ENCODE measurements at places on chromosomes 12 and 14. TPM values are rescaled to one million over a fixed set of nuclear protein-coding genes. Genes with fewer than 3 reads are reported as not detected.

DNA sequence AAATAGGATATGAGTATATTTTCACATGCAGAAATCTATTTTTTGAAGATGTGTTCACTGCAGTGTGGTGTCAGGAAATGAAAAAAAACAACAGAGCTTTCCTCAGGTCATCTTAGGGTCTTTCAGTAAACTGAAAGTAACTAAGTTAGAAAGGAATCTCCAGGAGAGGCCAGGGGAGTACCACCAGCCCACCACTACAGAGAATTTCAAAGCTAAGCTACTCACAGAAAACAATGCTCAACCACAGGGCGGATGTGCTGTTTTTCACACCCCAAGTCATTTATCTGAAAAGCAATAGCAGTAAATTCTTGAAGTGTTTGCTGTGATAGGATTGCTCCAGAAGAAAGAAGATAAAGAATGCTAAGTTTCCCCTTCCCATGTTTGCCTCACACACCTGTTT is 79.0 kb downstream of the IFNG start:
- peaks cover 5% of the 10 kb centered on the region for H3K4me1 ChIP-seq
- H3K27ac ChIP-seq, result peak overlapping the region; percentile 70
- DNase-seq, result peak; percentile 67
- H3K27me3 ChIP-seq, result no peaks in the 10 kb centered on the region
- no peak overlapping the region for H3K4me3 ChIP-seq

DNA sequence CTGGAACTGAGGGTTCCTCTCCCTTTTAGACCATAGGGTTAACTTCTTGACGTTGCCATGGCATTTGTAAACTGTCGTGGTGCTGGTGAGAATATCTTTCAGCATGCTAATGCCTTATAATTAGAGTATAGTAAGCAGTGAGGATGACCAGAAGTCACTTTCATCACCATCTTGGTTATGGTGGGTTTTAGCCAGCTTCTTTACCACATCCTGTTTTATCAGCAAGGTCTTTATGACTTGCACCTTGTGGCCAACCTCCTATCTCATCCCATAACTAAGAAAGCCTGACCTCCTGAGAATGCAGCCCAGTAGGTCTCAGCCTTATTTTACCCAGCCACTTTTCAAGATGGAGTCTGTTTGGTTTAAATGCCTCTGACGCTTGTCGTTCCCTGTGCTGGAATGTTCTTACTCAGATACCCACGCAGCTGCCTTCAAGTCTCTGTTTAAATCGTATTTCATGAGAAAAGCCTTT is 44.2 kb downstream of the BBS10 start:
- no peak overlapping the region for H3K27ac ChIP-seq
- H3K27me3 ChIP-seq, result no peaks in the 10 kb centered on the region
- no peak overlapping the region for H3K4me3 ChIP-seq
- DNase-seq, result no peak
- no peaks in the 10 kb centered on the region for H3K36me3 ChIP-seq
- H3K4me1 ChIP-seq, result no peaks in the 10 kb centered on the region

GRCh38 chr14:70808416-70809224 is 693 bp downstream of the MAP3K9 start:
- DNase-seq, result peak; percentile 71
- no peaks in the 10 kb centered on the region for H3K36me3 ChIP-seq
- H3K27me3 ChIP-seq, result no peaks in the 10 kb centered on the region
- no peak overlapping the region for H3K27ac ChIP-seq

- no peaks in the 10 kb centered on the region for H3K36me3 ChIP-seq
- H3K4me3 ChIP-seq, result no peak overlapping the region
- no peak overlapping the region for H3K27ac ChIP-seq
- no peak for DNase-seq
These were observed 162.3 kb downstream of the PTCSC3 start for GRCh38 chr14:36014236-36014635.

- no peaks in the 10 kb centered on the region for H3K4me1 ChIP-seq
- no peak overlapping the region for H3K27ac ChIP-seq
- no peaks in the 10 kb centered on the region for H3K27me3 ChIP-seq
- no peak overlapping the region for H3K4me3 ChIP-seq
These were observed 193.9 kb downstream of the FUT8 start for GRCh38 chr14:65606460-65606859.

GRCh38 chr12:29241821-29242591 is 92.9 kb downstream of the FAR2 start:
- peaks cover 18% of the 10 kb centered on the region for H3K4me1 ChIP-seq
- no peak overlapping the region for H3K4me3 ChIP-seq
- peak; percentile 10 for DNase-seq
- H3K27ac ChIP-seq, result no peak overlapping the region
- H3K27me3 ChIP-seq, result no peaks in the 10 kb centered on the region

- no peaks in the 10 kb centered on the region for H3K27me3 ChIP-seq
- no peak for DNase-seq
- no peaks in the 10 kb centered on the region for H3K36me3 ChIP-seq
- no peak overlapping the region for H3K4me3 ChIP-seq
These were observed 781.2 kb downstream of the FLRT2 start for GRCh38 chr14:86311151-86311550.

- no peaks in the 10 kb centered on the region for H3K36me3 ChIP-seq
- H3K4me3 ChIP-seq, result no peak overlapping the region
- no peaks in the 10 kb centered on the region for H3K27me3 ChIP-seq
- DNase-seq, result no peak
These were observed 6.8 kb downstream of the ENDOU start for GRCh38 chr12:47718531-47718930.

DNA sequence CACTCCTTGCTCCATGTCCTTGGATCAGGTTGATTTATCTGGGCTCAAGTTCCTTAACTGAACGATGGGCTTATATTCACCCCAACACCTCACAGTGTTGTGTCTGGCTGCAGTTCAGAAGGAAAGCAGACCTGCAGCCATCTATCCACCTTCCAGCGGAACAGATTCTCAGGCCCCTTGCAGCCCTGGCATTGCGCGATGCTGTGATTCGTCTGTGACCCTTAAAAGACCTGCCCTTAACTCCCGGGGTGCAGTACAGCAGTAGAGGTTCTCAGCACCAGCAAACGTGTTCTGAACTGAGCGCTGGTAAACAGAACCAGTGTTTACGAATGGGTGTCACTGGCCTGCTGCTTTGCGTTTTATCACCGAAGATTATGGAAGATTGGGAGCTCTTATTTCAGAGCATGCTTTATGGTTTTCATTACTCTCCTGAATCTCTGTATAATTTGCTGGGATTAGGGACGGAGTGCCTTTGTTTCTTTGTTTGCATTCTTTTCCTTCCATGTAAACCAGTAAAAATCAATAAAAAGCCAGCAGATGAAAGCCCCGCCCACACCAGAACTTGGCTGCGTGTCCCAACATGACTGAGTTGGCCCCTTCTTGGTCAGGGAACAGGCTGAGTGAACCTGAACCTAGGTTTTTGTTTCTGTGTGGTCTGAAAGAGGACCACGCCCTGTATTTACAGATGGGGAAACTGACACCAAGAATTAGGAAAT is 286.7 kb upstream of the CRY1 start:
- peaks cover 8% of the 10 kb centered on the region for H3K4me1 ChIP-seq
- no peaks in the 10 kb centered on the region for H3K36me3 ChIP-seq
- H3K27ac ChIP-seq, result no peak overlapping the region
- H3K4me3 ChIP-seq, result no peak overlapping the region
- H3K27me3 ChIP-seq, result no peaks in the 10 kb centered on the region

GRCh38 chr14:24928386-24928900 is 121.5 kb downstream of the STXBP6 start:
- H3K27me3 ChIP-seq, result no peaks in the 10 kb centered on the region
- no peaks in the 10 kb centered on the region for H3K36me3 ChIP-seq
- peaks cover 48% of the 10 kb centered on the region for H3K4me1 ChIP-seq
- no peak overlapping the region for H3K27ac ChIP-seq

GRCh38 chr12:4296751-4297150 is 23.2 kb downstream of the CCND2 start:
- H3K36me3 ChIP-seq, result peaks cover 76% of the 10 kb centered on the region
- no peaks in the 10 kb centered on the region for H3K27me3 ChIP-seq
- H3K4me1 ChIP-seq, result peaks cover 4% of the 10 kb centered on the region

DNA sequence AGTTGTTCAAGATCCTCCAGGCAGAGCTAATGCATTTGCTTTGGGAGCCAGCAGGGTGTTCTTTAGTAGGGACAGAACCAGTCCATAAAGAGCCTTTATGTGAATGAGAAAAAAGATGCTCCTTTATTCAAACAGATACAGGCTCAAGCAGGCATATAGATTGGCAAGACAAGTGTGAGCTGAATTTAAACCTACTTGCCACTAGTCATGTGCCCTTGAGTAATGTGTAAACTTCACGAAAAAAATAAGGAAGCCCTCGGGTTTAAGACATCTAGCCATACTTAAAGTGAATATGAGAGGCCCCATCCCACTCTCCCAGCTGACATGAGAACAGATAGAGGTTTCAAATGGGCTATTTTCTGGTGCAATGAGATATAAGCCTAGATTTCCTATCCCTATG is 43.1 kb upstream of the STRAP start:
- no peaks in the 10 kb centered on the region for H3K4me1 ChIP-seq
- H3K36me3 ChIP-seq, result no peaks in the 10 kb centered on the region
- no peaks in the 10 kb centered on the region for H3K27me3 ChIP-seq
- no peak for DNase-seq

DNA sequence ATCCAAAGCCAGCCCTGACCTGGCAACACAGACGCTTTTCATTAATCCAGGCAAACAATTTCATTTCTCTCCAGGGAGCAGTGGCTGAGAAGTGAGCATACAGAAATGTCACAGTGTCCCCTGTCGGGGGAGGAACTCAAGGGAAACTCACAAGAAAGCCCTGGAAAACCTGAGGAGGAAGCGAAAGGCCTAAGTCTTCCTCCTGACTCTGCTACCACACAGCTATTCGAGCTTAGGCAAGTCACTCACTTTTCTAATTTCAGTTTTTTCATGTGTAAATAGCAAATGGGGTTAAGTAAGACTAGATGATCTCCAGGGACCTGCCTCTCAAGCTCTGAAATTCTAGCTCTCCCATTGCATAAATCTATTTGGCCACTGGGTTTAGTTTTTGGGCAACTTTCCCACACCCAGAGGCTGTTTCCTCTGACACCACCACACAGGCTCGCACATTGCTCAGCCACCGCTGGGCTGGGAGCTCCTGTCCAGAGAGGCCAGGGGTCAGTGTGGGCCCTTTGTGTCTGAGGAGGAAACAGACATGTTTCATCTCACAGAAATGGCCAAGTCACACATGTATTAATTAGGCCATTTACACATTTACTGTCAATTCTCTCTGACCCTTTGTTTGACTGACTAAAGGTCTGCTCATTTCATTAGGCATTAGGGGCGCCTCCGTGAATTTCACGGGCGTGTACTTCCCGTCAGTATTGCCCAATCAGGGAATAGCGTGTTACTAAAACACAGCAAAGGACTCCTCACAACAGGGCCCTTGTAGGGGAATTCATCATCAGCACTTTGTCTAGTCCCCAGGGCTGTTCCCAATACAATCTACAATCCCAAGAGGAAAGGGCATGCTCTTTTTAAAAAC is 9.8 kb upstream of the PNMA1 start:
- H3K27me3 ChIP-seq, result no peaks in the 10 kb centered on the region
- DNase-seq, result peak; percentile 35
- no peak overlapping the region for H3K4me3 ChIP-seq
- no peaks in the 10 kb centered on the region for H3K36me3 ChIP-seq
- H3K4me1 ChIP-seq, result peaks cover 38% of the 10 kb centered on the region

DNA sequence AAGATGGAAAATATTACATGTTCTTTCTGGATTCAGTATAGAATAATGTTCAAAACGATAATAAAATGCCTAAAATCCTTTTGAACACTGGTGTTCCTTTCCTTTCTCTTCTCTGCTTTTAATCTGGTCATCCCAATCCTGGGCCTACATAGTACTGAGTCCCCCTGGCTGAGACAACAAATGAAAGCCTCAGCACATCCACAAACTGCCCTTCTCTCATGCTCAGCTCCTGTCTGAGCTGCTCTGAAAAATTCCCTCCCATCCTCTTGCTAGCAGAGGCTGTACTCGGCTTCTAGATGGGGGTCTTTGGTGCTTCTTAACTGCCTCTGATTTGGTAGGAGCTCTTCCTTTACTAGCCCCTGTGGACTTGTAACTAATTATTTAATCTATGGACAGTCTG is 232.3 kb downstream of the MED13L start:
- DNase-seq, result peak; percentile 16
- no peak overlapping the region for H3K27ac ChIP-seq
- H3K4me1 ChIP-seq, result no peaks in the 10 kb centered on the region
- H3K36me3 ChIP-seq, result no peaks in the 10 kb centered on the region
- H3K4me3 ChIP-seq, result no peak overlapping the region

DNA sequence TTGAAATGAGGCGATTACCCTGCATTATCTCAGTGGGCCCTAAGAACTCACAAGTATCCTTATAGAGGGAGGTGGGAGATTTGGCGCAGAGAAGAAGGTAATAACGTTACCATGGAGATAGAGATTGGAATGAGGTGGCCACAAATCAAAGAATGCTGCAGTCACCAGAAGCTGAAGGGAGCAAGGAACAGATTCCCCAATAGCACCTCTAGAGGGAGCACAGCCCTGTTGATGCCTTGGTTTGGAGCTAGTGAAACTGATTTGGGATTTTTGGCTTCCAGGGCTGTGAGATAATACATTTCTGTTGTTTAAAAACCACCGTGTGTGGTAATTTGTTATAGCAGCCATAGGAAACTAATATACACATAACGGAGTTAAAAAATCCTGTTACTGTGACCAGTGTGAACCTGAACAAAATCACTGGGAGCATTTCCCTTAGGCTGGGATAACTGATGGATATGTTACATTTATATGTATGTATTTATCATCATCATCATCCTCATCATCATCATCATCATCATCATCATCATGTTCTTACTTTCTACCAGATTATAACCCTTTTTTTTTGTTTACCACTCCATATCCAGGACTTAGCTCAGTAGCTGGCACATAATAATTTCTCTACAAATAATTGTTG is 100.3 kb downstream of the LIN7A start:
- DNase-seq, result peak; percentile 91
- H3K27me3 ChIP-seq, result no peaks in the 10 kb centered on the region
- no peak overlapping the region for H3K27ac ChIP-seq
- no peaks in the 10 kb centered on the region for H3K4me1 ChIP-seq
- no peak overlapping the region for H3K4me3 ChIP-seq

- H3K36me3 ChIP-seq, result no peaks in the 10 kb centered on the region
- no peaks in the 10 kb centered on the region for H3K27me3 ChIP-seq
- H3K4me1 ChIP-seq, result peaks cover 30% of the 10 kb centered on the region
- no peak overlapping the region for H3K27ac ChIP-seq
- H3K4me3 ChIP-seq, result no peak overlapping the region
These were observed 32.8 kb downstream of the DUSP16 start for GRCh38 chr12:12529783-12530421.

Gene HRK
- 1.0 TPM for total RNA-seq

Gene DLGAP5
- 106 TPM for total RNA-seq

Gene FGF23
- 0.56 TPM for total RNA-seq

Gene LRP6
- 61.7 TPM for total RNA-seq

Gene GLIPR1L1
- total RNA-seq, result not detected

Gene FITM1
- total RNA-seq, result not detected

Gene ERH
- total RNA-seq, result 188 TPM

Gene GATC
- 18.5 TPM for total RNA-seq

Gene ESPL1
- 56.5 TPM for total RNA-seq

Gene KRT5
- total RNA-seq, result not detected
